Activated T-cell treated with anti-CD3 and anti-CD28 coated beads, Interleukin-2, amount 50 U/mL, for 24 hours (primary cell): ENCODE measurements at places on chromosomes 2 and 18.

DNA sequence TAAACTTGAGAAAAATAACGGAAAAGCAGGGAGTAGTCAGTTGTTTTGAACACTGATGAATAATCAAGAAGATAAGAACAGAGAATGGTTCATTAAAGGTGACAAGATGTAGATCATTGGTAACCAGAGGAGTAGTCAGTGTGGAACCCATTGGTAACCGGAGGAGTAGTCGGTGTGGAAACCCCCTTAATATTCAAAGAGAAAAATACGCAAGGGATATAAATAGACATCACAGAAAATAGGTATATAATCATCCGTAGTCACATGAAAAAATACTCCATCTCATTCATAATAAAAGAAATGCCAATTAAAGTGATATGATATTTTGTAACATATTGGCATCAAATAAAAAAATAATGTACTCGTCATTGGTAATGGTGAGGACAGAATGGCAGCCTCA is 70.6 kb upstream of the EPAS1 start:
- DNase-seq = no peak

DNA sequence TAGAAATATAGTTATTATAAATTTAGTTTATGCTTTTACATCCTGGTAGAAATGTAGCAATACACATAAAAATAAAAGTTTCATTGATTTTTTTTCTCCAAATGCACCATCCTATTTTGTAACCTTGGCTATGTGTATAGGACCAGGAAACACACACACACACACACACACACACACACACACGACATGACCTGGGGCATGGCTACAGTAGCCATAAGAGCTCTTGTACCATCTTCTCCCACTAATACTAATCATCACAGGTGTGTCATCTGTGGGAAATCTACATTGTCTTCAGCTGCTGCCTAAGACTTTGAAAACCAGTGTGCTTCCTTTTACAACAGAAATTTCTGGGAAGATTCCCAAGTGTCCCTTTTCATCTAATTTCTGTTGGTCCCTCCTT is 144.3 kb downstream of the MCFD2 start:
- no peak for DNase-seq

DNA sequence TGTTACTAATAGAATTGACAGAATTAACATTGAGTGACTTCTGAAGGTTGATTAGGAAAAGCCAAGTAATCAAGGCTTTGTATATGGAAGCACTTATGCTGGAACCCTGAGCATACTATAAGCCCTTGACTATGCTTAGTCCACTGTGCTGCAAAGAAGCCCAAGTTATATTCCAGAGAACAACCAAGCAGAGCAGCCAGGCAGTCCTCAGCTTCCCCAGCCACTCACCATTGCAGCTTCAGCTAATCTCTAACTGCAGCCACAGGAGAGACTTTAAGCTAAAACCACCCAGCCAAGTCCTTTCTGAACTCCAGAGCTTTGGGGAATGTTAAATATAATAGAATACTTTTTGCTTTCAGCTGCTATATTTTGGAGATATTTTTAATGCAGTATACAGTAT is 164.4 kb upstream of the VWC2L start:
- DNase-seq = no peak

DNA sequence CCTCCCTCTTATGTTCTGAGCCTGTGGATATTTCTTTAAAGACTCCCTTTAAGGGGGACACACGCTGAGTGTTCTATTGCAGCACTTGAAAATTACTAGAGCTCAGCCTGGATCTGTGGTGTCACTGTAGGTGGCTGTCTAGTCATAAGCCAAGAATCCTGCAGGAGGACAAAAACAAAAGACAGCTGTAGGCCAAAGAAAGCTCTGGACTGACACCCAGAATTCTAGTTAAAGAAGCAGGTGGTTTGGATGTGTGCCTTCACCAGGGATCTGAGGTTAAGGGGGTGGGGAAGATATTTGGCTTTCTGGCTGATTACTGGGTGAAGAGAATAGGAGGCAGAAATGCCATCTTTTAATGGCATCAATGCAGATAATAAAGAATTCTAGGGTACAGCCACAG is 842.5 kb upstream of the NXPH2 start:
- no peak for DNase-seq

GRCh38 chr18:9859232-9859631 is 26.5 kb upstream of the TXNDC2 start:
- no peak for DNase-seq

GRCh38 chr2:50392185-50392584 is 639.7 kb downstream of the NRXN1 start:
- no peak for DNase-seq

DNA sequence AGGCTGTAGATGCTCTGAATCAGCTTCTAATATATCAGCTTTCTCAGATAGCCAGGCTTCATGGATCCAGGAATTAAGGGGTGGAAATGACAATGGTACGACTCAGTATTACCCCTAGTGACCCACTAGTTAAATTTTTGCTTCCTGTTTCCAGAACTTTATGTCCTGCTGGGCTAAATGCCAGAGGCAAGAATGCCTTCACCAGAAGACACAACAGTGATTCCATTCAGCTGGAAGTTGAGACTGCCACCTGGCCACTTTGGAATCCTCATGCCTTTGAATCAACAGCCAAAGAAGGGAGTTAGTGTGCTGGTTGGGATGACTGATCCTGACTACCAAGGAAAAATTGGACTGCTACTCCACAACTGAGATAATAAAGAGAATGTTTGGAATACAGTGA is 239.1 kb downstream of the ASXL3 start:
- no peak for DNase-seq

DNA sequence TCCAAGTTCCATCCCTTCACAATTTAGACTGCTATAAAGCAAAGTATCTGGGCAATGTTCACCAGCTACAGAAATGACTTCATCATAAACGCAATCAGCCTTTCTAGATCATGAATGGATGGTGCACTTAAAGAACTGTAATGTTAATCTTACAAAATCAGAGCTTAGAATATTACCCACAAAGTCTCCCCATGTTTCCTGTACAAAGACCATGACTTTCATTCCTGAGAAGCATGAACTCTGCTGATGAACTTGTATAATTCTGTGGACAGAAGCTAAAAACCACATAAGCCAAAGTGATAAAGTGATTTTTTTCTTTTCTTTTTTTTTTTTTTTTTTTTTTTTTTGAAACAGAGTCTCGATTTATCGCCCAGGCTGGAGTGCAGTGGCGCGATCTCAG is 53.3 kb downstream of the C1D start:
- no peak for DNase-seq
